ENCODE measurements at places on chromosomes 5 and 9.

DNA sequence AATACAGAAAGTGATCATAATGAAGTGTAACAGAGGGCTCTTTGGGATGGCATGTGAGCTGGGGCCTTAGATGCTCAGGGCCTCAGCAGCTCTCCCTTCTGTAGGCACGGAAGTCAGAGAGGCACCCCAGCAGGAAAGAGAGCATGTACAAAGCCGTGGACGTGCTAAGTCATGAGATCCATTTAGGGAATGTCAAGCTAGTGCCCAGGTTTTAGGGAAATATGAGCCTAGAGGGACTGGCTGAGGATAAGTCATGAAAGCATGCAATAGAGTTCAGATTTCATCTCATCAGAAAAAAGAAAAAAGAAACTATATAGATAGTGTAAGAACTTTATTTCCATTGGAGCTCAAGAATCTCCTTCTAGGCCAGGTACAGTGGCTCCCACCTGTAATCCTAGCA, 379.5 kb upstream of the KLF4 start:
- DNase-seq: no peak

GRCh38 chr5:67203701-67204074, 7.1 kb upstream of the CD180 start:
- DNase-seq: no peak

- no peak for DNase-seq
Measured at GRCh38 chr5:104095527-104095926, 532.9 kb upstream of the NUDT12 start.

DNA sequence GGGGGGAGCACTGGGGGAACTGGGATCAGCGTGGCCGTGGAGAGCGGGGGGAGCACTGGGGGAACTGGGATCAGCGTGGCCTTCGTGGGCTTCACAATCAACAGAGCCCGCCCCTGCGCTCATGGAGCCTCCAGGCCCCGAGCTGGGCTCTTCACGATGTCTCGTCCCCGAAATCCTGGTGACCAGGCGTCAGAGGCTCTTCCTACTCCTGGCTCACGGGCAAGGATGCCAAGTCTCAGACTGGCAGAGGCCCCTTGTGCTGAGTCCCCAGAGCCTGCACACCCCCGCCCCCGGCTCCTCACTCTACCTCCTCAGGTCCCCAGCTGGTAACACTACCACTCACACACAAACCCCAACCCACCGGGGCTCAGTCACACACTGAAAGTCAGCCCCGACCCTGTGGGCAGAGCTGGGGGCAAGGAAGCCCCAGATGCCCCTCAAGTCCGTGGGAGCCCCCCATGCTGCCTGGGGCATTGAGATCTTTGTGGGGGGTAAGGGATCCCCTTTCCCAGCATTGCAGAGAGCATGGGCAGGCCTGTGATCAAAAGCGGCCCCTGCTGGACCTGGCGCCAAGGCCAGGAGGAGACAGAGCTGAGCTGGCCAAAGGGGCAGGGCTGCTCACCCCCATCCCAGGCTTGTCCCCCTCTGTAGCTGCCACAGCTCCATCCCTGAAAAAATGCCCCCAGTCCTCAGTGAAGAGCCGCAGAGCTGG, 26.7 kb downstream of the LHX3 start:
- DNase-seq: no peak

DNA sequence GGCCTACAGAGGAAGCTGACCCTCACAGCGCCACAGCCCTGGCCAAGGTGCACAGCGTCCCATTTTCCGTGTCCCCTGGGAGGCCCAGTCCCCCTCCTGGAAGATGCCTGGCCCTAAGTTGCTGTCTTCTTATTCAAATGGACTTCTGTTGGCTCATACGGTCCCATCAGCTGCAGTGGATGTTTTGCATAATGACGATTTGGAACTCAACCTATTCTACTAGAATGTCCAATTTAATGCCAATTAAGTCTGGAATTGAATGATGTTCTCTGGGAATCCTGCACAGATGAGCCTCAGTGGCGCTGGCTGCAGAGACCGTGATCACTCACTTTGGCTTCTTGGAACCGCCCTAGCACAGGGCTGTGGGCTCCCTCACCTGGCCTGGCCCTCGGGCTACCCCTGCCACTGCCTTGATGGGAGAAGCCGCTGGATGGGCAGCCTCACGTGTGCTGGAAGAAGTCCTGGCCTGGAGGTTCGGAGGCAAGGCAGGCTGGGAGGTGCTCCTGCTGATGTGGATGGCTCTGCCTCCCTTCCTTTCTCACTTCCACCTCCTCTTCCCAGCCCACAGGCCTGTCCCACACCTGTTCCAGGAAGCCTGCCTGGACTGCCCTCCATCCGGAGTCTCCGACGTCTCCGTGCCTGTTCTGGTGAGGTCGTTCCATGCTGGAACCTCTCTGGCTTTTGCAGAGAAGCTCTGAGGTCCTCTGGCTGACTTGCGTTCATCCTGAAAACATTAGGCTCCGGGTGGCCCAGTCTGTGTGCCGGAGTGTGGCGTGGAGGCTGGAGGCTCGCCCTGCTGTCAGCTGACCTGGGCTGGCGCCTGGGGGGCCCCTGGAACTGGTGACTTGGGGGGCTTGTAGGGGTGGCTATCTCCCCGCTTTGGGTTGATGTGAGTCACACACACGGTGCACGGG, 147.1 kb downstream of the RXRA start:
- DNase-seq: no peak

- peak; percentile 57 for DNase-seq
Measured at GRCh38 chr5:174793684-174794328, 69.4 kb downstream of the MSX2 start.

- DNase-seq: no peak
Measured at GRCh38 chr9:123322273-123323195, 33.5 kb upstream of the CRB2 start.

GRCh38 chr5:150279330-150280020, 10.1 kb downstream of the CAMK2A start:
- DNase-seq: no peak

DNA sequence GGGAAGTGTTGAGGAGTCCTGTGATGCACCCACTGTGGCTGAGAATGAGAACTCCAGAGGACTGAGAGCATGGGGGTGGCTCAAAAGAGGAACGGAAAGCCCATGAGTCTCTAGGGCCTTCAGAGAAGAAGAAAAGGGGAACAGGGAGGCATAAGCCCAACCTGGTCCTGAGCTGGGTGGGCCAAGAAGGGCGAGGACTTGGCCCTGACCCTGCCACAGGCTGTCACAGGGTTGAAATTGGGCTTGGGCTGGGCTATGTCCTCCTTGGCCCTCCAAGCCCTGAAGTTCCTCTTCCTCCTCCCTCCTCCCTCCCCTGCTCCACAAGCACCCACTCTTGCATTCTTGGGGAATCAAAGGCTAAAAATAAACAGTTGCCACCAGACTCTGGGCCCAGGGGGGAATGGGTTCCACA, 49.3 kb upstream of the PPARGC1B start:
- DNase-seq: peak; percentile 35

- DNase-seq: no peak
Measured at GRCh38 chr5:134143944-134144941, 29.8 kb downstream of the TCF7 start.

DNA sequence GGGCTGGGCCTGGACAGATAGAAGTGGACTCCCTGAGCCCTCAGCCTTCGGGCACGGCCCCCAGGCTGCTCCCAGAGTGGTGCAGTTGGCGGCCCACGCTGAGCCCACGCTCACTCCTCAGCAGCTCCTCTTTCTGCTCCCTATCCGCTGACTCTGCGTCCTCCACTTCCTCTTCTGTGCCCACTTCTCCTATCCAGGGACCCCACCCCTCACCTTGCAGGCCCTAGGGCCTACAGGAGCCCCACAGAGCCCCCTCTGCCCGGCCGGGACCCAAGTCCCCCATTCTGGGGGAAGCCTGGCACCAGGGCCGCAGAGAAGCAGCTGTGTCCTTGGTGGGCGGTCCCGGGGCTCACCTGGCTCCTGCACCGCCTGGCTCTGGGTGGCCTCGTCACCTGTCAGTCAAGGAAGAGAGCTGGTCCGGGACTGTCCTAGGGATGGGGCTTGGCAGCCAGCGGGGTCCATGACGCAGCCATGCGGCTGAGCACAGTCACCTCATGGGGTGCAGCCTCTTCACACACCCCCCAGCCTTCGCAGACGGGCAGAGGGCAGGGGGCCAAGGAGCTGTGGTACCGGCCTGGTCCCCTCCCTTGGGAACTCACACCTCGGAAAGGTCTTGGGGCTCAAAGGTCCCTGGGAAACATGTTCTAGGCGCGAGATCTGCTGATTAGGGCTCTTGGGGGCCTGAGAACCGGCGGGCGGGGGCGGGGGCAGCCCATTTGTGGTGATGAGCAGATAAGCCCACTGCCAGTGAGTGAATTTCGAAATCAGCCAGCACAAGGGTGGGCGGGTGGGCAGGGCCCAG, 5.4 kb upstream of the NRARP start:
- no peak for DNase-seq

DNA sequence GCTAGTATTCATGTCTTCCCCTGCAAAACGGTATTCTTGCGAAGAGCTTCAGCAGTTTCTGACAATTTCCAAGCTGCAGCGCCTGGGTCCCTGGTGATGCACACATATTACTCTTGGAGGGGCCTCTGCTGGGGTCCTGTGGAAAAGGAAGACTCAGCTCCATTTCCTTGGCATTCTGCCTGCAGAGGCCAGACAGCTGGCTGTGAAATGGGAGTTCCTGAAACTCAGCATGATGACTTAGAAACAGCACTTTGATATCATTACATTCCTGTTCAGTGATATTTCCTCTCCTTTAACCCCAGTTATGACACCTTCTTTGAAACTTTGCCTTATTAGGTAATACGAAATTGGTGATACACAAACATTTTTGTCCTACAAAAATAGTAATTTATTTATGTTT, 98.5 kb downstream of the APBA1 start:
- no peak for DNase-seq

- DNase-seq: no peak
Measured at GRCh38 chr5:150278046-150278730, 11.4 kb downstream of the CAMK2A start.

- DNase-seq: no peak
Measured at GRCh38 chr9:136675477-136676296, 11.6 kb downstream of the AGPAT2 start.

DNA sequence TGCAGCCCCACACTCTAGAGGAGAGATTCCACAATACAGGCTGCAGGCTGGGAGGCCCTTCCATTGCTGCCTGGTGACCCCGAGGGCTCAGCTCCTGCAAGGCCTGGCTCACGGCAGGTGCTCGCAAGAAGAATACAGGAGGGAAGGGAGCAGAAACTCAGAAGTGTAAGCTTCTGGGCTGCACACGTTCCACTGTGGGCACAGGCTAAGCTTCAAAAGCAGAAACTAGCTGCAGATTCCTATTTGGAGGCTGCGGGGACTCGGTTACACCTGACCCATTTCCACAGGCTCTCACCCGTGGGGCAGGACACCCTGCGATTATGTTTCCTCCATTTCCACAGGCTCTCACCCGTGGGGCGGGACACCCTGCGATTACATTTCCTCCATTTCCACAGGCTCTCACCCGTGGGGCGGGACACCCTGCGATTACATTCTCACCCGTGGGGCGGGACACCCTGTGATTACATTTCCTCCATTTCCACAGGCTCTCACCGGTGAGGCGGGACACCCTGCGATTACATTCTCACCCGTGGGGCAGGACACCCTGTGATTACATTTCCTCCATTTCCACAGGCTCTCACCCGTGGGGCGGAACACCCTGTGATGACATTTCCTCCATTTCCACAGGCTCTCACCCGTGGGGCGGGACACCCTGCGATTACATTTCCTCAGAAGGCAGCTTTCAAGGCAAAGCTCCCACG, 10.3 kb downstream of the LPCAT1 start:
- no peak for DNase-seq

GRCh38 chr5:76689321-76690036, 26.4 kb upstream of the F2R start:
- DNase-seq: no peak

GRCh38 chr5:17766031-17766430, 131.8 kb downstream of the TAF11L14 start:
- no peak for DNase-seq

DNA sequence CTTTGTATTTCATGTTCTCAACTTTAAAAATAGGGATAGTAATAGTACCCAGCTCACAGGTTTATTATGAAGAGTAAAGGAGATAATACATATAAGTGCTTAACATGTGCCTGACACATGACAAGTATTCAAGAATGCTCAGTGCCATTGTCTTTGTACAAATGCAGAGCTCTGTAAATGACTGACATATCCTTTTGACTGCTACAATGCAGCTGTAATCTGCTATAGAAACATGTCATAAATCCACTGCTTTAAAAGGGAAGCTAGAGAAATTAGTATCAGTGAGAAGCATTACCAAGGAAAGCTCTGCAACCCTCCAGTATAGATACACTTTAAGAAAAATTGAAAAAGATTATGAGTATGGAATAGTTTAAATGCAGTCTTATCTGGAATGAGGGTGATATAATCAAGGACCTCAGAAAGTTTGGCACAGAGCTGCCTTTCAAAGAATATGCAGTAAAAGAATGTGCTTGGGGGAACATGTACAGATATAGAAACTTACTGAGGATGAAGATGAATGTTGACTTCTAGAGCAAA, 17.9 kb downstream of the ERAP1 start:
- no peak for DNase-seq

Measured in head of caudate nucleus (tissue), 42 donors.